Lung (tissue), 17 donors: ENCODE measurements at places on chromosomes 1 and 21. TPM values are rescaled to one million over a fixed set of nuclear protein-coding genes. Genes with fewer than 3 reads are reported as not detected.

GRCh38 chr1:14759843-14760242, 161.4 kb downstream of the KAZN start:
- H3K4me1 ChIP-seq, result peaks cover 4% of the 10 kb centered on the region
- no peak overlapping the region for H3K27ac ChIP-seq
- DNase-seq, result no peak
- H3K27me3 ChIP-seq, result no peaks in the 10 kb centered on the region
- H3K36me3 ChIP-seq, result no peaks in the 10 kb centered on the region

DNA sequence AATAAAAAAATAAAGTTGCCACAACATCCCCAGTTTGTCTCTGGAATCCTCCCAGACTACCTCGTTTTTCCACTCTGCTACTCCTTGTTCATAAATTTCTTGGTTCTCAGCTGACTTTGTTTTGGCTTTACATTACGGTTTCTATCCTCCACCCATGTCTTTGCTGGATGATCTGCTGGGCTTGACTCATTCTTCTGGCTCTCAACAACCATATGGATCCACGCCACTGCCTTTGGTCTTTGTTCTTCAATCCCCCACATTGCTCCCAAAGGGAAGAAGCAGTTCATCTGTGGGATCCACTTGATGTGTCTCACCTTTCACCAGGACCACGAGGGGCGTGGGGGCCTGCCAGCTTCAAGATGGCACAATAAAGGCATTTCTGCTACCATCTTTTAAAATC, 67.1 kb upstream of the NBL1 start:
- DNase-seq, result no peak
- H3K36me3 ChIP-seq, result no peaks in the 10 kb centered on the region
- no peak overlapping the region for H3K4me3 ChIP-seq
- H3K27ac ChIP-seq, result no peak overlapping the region

- no peak overlapping the region for H3K4me3 ChIP-seq
- peaks cover 3% of the 10 kb centered on the region for H3K4me1 ChIP-seq
- no peak for DNase-seq
Measured at GRCh38 chr1:116474921-116475849, 95.6 kb downstream of the CD58 start.

GRCh38 chr1:59484096-59484495, 187.2 kb downstream of the FGGY start:
- H3K4me3 ChIP-seq, result no peak overlapping the region
- H3K27me3 ChIP-seq, result no peaks in the 10 kb centered on the region
- DNase-seq, result no peak
- H3K36me3 ChIP-seq, result no peaks in the 10 kb centered on the region
- no peak overlapping the region for H3K27ac ChIP-seq

- H3K4me3 ChIP-seq, result no peak overlapping the region
- H3K36me3 ChIP-seq, result no peaks in the 10 kb centered on the region
- H3K4me1 ChIP-seq, result no peaks in the 10 kb centered on the region
Measured at GRCh38 chr1:185593271-185593670, 140.9 kb upstream of the HMCN1 start.

DNA sequence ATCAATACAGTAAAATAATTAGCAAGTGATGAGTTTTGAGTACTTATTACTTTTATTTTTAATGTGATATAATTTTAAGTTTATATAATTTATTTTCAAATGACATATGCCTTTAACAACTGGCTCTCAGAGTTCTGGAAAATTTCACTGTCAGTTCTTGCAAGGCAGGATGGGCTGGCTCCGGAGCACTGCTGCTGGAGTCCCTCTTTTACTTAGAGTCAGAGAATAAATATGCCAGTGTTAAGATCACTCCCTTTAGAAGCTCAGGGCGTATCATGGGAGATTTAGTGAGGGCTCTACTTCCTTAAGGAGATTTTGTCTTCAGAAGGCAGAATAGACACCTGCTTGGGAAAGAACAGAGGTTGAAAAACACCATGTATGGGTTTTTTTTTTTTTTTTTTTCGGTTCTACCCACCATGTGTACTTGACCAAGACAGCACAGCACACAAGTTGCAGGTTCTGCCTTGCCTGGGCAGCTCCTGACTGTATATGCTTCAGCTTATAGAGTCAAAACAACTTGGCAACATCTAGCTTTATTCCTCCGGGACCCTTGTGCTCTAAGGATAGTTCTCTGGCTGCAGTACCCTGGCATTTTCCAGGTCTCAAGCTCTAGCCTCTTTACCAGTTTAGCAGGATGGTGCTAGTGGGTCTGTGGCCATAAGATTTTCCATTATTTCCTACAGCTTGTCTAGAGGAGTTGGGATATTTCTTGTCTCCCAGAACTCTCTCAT, 29.7 kb upstream of the FMOD start:
- H3K4me3 ChIP-seq, result no peak overlapping the region
- H3K4me1 ChIP-seq, result peaks cover 22% of the 10 kb centered on the region
- H3K36me3 ChIP-seq, result no peaks in the 10 kb centered on the region
- no peak overlapping the region for H3K27ac ChIP-seq
- H3K27me3 ChIP-seq, result no peaks in the 10 kb centered on the region
- DNase-seq, result no peak

DNA sequence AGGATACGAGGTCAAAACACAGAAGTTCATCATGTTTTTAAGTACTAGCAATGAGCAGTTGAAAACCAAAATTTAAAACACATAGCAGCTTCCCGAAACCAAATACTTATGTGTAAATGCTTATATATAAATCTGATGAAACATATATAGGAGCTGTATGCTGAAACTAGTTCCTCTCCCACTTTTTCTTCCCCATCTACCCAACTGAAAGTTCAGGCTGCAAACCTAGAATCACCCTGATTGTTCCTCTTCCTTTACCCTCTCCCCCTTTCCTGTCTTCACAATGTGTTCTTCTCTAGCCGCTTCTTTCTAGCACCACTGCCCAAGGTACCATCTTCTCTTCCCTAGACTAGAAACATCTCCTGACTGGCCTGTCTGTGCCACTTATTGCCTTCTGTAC, 90.6 kb downstream of the ST3GAL3 start:
- H3K27ac ChIP-seq, result no peak overlapping the region
- H3K27me3 ChIP-seq, result no peaks in the 10 kb centered on the region
- no peak for DNase-seq
- H3K4me3 ChIP-seq, result no peak overlapping the region
- H3K36me3 ChIP-seq, result no peaks in the 10 kb centered on the region
- H3K4me1 ChIP-seq, result no peaks in the 10 kb centered on the region

DNA sequence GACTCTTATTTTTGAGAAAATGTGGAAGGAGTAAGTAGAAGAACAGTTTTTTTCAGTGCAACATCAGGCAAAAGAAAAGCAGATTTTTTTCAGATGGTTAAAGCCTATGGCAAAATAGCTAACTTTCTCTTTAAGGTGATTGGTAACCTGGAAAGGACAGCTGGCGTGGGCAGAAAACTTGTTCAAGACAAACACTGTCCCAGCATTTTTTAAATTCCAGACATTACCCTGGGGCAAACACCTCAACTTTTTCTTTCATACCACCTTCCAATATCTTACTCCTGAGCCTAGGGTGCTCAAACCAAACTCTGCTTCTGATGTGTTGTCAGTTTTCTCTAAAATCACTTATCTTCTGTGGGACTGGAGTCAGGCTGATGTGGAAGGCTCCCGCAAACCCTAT, 2.7 kb upstream of the LEPR start:
- H3K4me1 ChIP-seq, result peaks cover 8% of the 10 kb centered on the region
- H3K27ac ChIP-seq, result no peak overlapping the region
- H3K27me3 ChIP-seq, result no peaks in the 10 kb centered on the region

DNA sequence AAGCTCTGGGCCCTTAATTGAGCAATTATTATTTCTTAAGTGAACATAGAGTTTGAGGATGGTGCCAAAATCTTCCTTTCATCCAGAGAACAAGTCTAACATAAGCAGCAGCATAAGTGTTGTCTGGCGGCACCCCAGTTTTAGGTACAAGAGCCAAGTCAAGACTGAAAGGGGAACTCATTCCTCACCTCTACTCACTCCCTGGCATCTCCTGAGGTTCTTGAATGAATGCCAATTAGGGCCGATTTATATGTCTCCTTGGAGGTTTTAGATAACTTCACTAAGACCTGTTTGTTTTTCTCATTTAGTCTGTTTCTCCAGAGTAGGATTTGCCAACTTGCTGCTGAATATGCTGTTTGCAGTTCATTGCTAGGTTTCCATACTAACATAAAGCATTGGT, 42.6 kb upstream of the ADGRL2 start:
- H3K4me1 ChIP-seq, result no peaks in the 10 kb centered on the region
- H3K27ac ChIP-seq, result no peak overlapping the region
- H3K4me3 ChIP-seq, result no peak overlapping the region
- DNase-seq, result no peak
- H3K27me3 ChIP-seq, result no peaks in the 10 kb centered on the region

- no peaks in the 10 kb centered on the region for H3K36me3 ChIP-seq
- no peak overlapping the region for H3K4me3 ChIP-seq
- no peaks in the 10 kb centered on the region for H3K27me3 ChIP-seq
- DNase-seq, result peak; percentile 9
Measured at GRCh38 chr1:112904071-112904830, 51.7 kb downstream of the SLC16A1 start.

- no peak for DNase-seq
- H3K4me1 ChIP-seq, result no peaks in the 10 kb centered on the region
- no peaks in the 10 kb centered on the region for H3K36me3 ChIP-seq
- no peak overlapping the region for H3K27ac ChIP-seq
- H3K27me3 ChIP-seq, result no peaks in the 10 kb centered on the region
- H3K4me3 ChIP-seq, result no peak overlapping the region
Measured at GRCh38 chr1:17097787-17098186, 21.5 kb downstream of the PADI2 start.

ZBED6 gene
- 2.0 TPM for polyA plus RNA-seq
